ENCODE measurements at places on chromosomes 3 and 15. TPM values are rescaled to one million over a fixed set of nuclear protein-coding genes. Genes with fewer than 3 reads are reported as not detected.

DNA sequence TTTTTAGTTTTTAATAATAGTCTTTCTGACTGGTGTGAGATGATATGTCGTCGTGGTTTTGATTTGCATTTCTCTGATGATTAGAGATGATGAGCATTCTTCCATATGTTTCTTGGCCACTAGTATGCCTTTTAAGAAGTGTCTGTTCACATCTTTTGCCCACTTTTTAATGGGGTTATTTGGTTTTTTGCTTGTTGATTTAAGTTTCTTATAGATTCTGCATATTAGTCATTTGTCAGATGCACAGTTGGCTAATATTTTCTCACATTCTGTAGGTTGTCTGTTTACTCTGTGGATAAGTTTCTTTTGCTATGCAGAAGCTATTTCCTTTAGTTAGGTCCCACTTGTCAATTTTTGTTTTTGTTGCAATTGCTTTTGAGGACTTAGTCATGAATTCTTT lies 185.4 kb downstream of the SUCNR1 start:
- H3K4me3 ChIP-seq = no peak overlapping the region
- no peaks in the 10 kb centered on the region for H3K4me1 ChIP-seq
- DNase-seq = no peak
- H3K36me3 ChIP-seq = no peaks in the 10 kb centered on the region

GRCh38 chr15:73019601-73020146 lies 32.6 kb upstream of the NEO1 start:
- no peak overlapping the region for H3K27ac ChIP-seq
- no peaks in the 10 kb centered on the region for H3K36me3 ChIP-seq
- H3K4me1 ChIP-seq = no peaks in the 10 kb centered on the region
- no peak for DNase-seq

DNA sequence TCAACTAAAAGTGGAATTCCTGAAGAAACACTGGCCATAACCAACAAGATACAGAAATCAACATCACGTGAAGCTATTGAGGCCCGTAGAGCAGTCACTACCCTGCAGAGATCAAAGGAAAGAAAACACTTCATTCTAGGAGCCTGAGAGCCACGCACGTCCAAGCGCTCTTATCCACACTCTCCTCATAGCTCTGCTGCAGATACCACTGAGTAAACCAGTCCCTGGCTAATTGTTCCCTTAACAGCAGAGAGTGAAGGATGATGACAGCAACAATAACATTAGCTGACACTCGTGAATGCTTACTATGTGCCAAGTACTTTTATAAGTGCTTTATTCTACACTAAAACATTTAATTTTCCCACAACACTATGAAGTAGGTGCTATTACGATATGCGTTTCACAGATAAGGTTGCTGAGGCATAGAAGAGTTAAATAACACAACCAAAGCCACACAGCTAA lies 271.0 kb upstream of the GADL1 start:
- H3K36me3 ChIP-seq = no peaks in the 10 kb centered on the region
- H3K27ac ChIP-seq = no peak overlapping the region
- no peaks in the 10 kb centered on the region for H3K27me3 ChIP-seq
- H3K4me3 ChIP-seq = no peak overlapping the region
- DNase-seq = no peak

DNA sequence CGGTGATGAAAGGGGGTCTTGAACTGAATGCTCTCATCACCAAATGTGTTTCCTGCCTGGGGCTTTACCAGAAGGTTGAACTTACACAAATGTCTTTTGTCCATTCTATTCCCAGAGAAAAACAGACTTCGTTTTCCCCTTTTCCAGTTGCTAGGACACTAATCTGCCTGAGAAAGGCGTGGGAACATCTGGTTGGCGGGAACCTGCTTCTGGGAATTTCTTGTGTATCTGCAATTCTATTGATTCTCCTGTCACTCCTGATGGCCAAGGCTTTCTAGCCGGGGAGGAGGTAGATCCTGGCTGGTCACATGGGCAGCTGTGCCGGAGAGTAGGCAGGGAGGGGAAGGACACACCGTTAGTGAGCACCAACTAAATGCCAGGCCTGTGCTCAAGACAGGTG lies 31.1 kb upstream of the CCDC174 start:
- no peaks in the 10 kb centered on the region for H3K36me3 ChIP-seq
- H3K27me3 ChIP-seq = no peaks in the 10 kb centered on the region
- H3K4me1 ChIP-seq = peaks cover 10% of the 10 kb centered on the region
- H3K4me3 ChIP-seq = no peak overlapping the region
- no peak for DNase-seq

- H3K36me3 ChIP-seq = no peaks in the 10 kb centered on the region
- DNase-seq = no peak
- no peaks in the 10 kb centered on the region for H3K4me1 ChIP-seq
- no peak overlapping the region for H3K27ac ChIP-seq
- no peak overlapping the region for H3K4me3 ChIP-seq
Observed at GRCh38 chr15:23854912-23855659, 168.0 kb upstream of the NDN start.

DNA sequence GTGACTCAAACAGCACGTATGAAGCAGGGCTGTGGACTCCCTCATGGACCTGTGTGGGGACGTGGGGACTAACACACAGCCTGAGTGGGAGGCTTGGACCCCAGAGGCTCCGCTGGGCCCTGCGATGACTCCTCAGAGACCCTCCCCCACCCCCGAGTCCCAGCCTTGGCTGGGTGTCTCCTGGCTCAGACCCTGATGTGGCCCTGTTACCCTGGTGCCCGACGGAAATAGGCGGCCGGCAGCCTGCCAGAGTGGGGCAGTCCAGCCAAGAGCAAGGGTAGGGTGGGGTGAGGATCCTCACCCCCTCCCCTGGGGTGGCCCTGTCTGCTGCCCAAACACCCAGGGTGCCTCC lies 15.3 kb downstream of the TNK2 start:
- no peak overlapping the region for H3K27ac ChIP-seq
- H3K27me3 ChIP-seq = no peaks in the 10 kb centered on the region
- no peaks in the 10 kb centered on the region for H3K36me3 ChIP-seq
- peaks cover 29% of the 10 kb centered on the region for H3K4me1 ChIP-seq
- no peak for DNase-seq

DNA sequence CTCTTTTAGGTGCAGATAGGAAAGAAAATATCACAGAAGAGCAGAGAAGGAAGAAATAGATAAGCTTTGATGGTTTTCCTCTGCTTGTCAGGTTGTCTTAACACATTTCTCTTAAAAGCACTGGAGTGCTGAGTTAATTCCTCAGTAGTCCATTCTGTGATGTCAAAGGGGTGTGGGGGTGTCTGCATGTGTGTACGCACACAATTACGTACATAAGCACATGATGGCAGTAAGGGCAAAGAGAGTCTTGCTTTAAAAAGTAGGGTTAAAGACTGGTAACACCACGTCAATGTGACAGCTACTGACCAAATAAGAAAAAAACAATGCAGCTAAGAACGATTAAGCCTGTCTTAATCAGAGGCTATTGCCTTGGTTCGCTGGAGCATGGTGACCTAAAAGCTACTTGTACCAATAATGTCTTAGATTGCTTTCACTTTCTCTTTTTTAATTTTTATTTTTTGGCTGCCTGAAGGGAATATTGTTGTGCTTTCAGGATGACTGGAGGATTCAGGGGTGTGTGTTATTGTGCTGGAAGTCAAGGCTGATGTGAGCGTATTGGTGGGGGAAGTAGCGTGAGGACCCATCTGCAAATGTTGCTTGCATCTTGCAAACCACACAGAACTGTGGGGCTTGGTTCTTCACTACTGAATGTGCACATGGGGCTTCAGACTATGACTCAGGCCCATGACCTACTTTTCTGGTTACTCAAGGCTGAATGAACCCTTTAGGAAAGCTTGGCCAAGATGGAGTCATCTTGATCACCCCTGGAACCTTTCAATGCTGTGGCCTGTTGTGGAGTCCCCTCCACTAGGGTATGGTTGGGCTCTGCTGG lies 417.8 kb upstream of the TPM1 start:
- no peak overlapping the region for H3K27ac ChIP-seq
- H3K36me3 ChIP-seq = no peaks in the 10 kb centered on the region
- no peaks in the 10 kb centered on the region for H3K27me3 ChIP-seq
- no peak for DNase-seq

DNA sequence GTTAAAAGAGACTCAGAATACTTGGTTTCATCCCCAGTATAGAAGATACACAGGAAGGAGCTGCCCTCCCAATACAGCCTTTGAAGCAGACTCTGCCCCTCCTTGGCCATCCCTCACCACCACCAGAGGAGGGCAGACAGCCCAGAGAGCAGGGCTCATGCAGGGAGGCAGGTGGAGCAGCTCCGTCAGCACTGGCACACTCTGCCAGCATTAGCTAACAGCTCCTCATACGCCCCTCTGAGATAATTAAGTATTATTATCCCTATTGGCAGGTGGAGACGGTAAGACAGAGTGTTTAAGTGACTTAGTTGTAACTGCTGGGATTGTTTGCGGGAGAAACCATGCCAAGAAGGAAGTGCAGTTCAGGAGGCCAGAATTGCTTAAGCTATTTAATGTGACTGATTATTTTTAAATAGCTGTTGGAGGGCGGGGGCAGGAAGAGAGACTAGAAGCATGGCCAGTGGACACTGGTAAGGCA lies 434.0 kb downstream of the EPHB1 start:
- peak; percentile 10 for DNase-seq
- no peak overlapping the region for H3K27ac ChIP-seq
- peaks cover 8% of the 10 kb centered on the region for H3K27me3 ChIP-seq
- no peaks in the 10 kb centered on the region for H3K36me3 ChIP-seq

Gene KNG1
- total RNA-seq = not detected

Gene UBAP1L
- 3.9 TPM for total RNA-seq

GRCh38 chr3:157573780-157574378 lies 70.7 kb upstream of the VEPH1 start:
- H3K4me3 ChIP-seq = no peak overlapping the region
- no peaks in the 10 kb centered on the region for H3K4me1 ChIP-seq
- no peak overlapping the region for H3K27ac ChIP-seq
- H3K27me3 ChIP-seq = peaks cover 6% of the 10 kb centered on the region

Gene HIGD2B
- not detected for total RNA-seq

DNA sequence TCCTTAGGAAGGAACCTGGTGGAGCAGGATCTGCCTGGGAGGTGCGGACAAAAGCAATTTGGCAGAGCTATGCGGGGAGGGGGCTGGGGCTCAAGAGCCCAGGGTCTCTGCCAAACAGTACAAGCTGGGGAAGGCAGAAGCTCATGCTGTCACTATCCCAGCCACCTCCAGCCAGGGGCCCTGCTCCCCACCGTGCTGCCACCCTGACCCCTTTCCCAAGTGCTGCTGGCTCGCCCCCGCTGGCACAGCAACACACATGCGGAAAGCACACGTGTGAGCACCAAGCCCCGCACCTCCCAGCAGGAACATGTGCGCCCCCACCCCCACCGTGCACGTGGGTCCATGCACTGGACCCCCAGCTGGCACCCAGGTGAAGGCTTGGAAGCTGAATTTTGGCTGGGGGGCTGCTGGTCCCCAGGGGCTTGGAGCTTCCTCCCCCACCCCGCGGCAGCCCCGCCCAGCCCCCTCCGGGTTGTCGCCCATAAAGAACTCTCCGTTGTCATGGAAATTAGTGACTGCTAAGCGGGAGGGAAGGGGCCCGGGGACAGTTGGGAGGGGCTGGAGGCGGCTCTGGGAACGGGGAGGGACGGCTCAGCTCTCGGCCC lies 742 bp downstream of the CAMKV start:
- peak; percentile 20 for DNase-seq
- H3K36me3 ChIP-seq = no peaks in the 10 kb centered on the region
- no peaks in the 10 kb centered on the region for H3K27me3 ChIP-seq
- H3K27ac ChIP-seq = no peak overlapping the region

Gene SENP2
- 43.4 TPM for total RNA-seq

Gene DUOXA2
- total RNA-seq = not detected

Gene INO80
- 32.7 TPM for total RNA-seq

- H3K4me1 ChIP-seq = peaks cover 6% of the 10 kb centered on the region
- H3K4me3 ChIP-seq = peak overlapping the region; percentile 61
- no peaks in the 10 kb centered on the region for H3K36me3 ChIP-seq
- H3K27me3 ChIP-seq = peaks cover 7% of the 10 kb centered on the region
Observed at GRCh38 chr3:138329984-138330293, 288 bp upstream of the NME9 start.

GRCh38 chr15:68232449-68232848 lies 2.9 kb upstream of the CLN6 start:
- no peaks in the 10 kb centered on the region for H3K27me3 ChIP-seq
- H3K4me3 ChIP-seq = no peak overlapping the region
- no peak for DNase-seq
- no peaks in the 10 kb centered on the region for H3K36me3 ChIP-seq
- no peak overlapping the region for H3K27ac ChIP-seq

- no peak overlapping the region for H3K27ac ChIP-seq
- H3K27me3 ChIP-seq = no peaks in the 10 kb centered on the region
- no peaks in the 10 kb centered on the region for H3K36me3 ChIP-seq
Observed at GRCh38 chr3:170523248-170523647, 62.6 kb downstream of the SLC7A14 start.

DNA sequence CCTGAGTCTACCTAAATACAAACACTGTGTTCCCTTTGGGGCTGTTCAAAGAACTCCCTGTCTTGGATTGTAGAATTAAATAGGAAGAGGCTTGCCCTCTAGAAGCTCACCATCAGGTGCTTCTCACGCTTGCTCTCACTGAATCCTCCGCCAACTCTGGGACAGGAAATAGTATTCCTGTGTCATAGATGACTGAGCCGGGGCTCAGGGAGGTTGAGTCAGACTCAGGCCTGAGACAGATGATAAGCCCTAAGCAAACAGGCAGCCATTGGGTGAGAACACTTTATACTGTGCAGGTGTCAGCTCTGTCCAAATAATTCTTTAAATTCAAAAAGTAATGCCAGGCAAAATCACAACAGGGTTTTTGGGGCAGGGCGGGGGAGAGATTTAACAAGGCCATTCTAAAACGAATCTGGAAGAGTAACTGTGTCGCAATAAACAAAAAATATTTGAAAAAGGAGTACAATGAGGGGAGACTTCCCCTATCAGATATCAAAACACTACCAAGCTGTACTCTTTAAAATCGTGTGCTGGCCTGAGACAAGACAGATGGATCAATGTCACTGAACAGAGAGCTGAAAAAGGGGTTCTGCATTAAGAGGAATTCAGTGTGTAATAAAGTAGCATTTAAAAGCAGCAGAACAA lies 59.0 kb downstream of the EPHB3 start:
- H3K4me1 ChIP-seq = no peaks in the 10 kb centered on the region
- no peak overlapping the region for H3K4me3 ChIP-seq
- no peak overlapping the region for H3K27ac ChIP-seq
- no peaks in the 10 kb centered on the region for H3K36me3 ChIP-seq

DNA sequence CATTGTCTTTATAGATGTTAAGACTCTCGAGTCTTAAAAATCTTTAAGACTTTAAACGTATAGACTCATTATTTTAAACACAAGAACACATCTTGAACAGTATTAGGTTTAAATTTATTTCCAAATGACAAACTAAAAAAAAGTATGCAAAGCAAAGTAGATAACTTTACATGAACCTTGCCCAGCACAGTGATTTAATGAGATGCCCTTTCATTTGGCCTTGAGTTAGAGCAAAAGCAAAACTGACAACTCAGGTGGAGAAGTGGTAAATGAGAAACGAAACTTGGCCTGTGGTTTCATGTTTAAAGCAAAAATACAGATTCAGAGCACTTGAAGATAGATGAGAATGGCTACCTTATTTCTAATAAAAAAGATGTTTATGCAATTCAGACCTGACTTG lies 8.6 kb downstream of the GPR15 start:
- H3K27me3 ChIP-seq = peaks cover 16% of the 10 kb centered on the region
- DNase-seq = no peak
- no peaks in the 10 kb centered on the region for H3K36me3 ChIP-seq
- no peak overlapping the region for H3K27ac ChIP-seq

Gene MAGEL2
- total RNA-seq = not detected

Data from A673 (cell line).